ENCODE measurements at places on chromosomes 2 and 18. TPM values are rescaled to one million over a fixed set of nuclear protein-coding genes. Genes with fewer than 3 reads are reported as not detected.

The TPO gene
- total RNA-seq, result not detected

The SOX11 gene
- 0.22 TPM for total RNA-seq

The DPP10 gene
- not detected for total RNA-seq

The GPR39 gene
- total RNA-seq, result 8.7 TPM

The LBX2 gene
- total RNA-seq, result 2.5 TPM

The LYG2 gene
- total RNA-seq, result not detected

The SCTR gene
- total RNA-seq, result 15.9 TPM

The TTR gene
- not detected for total RNA-seq

The ZBTB7C gene
- total RNA-seq, result 13.8 TPM

The CIB4 gene
- total RNA-seq, result not detected

The KIDINS220 gene
- 56.6 TPM for total RNA-seq

The NEB gene
- total RNA-seq, result 0.88 TPM

The TMBIM1 gene
- total RNA-seq, result 217 TPM

The DYNAP gene
- not detected for total RNA-seq

The CTNNA2 gene
- total RNA-seq, result not detected

The TXNDC2 gene
- 0.16 TPM for total RNA-seq

The SP5 gene
- 0.25 TPM for total RNA-seq

The TCF7L1 gene
- total RNA-seq, result 12.5 TPM

The MAP4K3 gene
- 39.5 TPM for total RNA-seq

The ICOS gene
- 0.85 TPM for total RNA-seq

The PID1 gene
- total RNA-seq, result 9.4 TPM

The GPAT2 gene
- total RNA-seq, result 2.7 TPM

The SIX2 gene
- total RNA-seq, result 0.28 TPM

The SULT1C4 gene
- total RNA-seq, result 24.7 TPM

The PAPOLG gene
- total RNA-seq, result 12.2 TPM

The SNORC gene
- total RNA-seq, result 2.7 TPM

The EVX2 gene
- total RNA-seq, result not detected

The KCNJ13 gene
- not detected for total RNA-seq

The CELF4 gene
- total RNA-seq, result 0.85 TPM

The CABYR gene
- total RNA-seq, result 1.6 TPM

The TRPM8 gene
- total RNA-seq, result 2.5 TPM

The KCMF1 gene
- total RNA-seq, result 64.3 TPM

The SCN9A gene
- total RNA-seq, result 5.3 TPM

The CRYGD gene
- total RNA-seq, result not detected

All from kidney (tissue), 22 donors.